ENCODE measurements at places on chromosomes 3 and 15.

DNA sequence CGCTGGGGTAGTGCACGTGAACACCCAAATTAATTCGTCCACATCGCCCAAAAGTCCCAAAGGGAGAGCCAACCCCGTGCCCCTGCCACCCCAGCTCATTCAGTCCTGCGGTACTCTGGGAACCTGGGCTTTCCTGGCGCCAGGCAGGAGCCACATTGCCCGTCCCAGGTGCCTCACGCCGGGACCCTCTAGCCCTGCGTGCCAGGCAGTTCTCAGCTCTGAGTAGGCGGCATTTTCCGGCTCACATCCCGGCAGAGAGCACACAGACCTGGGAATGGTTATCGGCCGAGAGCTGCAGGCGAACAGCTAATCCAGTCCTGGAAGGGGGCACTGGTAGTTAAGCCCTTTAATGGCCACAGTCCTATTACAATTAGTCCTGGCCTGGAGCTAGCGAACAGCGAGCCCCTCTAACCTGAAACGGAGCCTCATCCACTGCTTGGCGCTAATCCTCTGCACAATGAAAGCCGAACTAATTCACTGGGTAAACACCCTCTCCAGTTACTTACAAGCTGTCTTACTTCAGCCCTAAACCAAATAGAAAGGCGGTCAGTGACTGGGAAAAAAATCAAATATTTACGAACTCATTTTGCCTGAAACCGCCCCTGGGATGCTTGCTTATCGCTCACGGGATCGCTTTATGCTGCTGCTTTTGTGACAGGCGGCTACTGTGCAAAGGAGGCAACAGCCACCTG is 254.6 kb upstream of the SOX14 start:
- DNase-seq: no peak

GRCh38 chr3:184769382-184770170 is 42.4 kb upstream of the VPS8 start:
- DNase-seq: no peak

DNA sequence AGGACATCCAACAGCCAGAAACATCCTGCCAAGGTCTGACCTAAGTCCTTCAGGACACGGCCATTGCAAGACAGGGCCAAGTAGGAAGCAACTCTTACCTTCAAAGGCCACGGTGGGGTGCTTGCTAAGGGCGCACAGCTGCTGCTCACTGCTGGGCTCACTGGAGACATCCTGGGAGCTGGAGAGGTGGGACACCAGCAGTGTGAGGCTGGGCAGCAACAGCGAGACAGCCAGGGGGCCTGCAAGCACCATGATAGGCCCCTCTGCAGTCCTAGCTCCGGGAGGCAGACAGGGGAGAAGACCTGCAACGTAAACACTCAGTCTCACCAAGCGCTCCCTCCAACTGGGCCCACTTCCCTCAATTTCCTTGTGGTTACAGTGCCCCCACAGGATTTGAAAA is 79.2 kb downstream of the SEMA5B start:
- no peak for DNase-seq

DNA sequence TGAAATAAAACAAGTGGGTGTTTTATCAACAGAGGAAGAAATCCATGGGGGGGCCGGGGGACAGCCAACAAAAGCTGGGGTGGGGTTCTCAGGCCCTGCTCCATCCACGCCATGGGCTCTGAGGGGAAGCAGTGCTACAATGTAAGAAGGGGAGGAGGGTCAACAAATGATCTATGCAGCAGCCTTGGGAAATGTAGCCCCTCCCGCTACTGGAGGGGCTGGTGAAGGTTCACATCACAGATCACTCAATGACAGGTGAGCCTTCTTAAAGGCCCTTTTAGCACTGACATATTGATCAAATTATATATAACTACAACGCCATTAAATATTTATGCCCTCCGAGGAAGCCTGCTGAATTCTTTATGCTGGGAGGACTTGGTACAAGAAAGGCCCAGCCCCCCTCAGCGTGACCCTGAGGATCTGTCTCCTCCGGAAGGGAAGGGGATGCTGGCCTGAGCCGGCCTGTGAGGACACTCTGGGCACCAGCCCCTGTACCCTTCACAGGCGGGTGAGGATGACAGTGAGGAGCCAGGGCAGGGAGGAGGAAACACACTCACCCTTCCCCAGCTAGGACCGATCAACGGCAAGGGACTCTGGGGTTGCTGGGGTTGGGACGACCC is 15.3 kb downstream of the TLE3 start:
- no peak for DNase-seq

GRCh38 chr3:104825116-104825515 is 541.6 kb upstream of the ALCAM start:
- no peak for DNase-seq

- DNase-seq: peak; percentile 45
These were observed 1.7 kb upstream of the HES1 start for GRCh38 chr3:194134231-194134756.

DNA sequence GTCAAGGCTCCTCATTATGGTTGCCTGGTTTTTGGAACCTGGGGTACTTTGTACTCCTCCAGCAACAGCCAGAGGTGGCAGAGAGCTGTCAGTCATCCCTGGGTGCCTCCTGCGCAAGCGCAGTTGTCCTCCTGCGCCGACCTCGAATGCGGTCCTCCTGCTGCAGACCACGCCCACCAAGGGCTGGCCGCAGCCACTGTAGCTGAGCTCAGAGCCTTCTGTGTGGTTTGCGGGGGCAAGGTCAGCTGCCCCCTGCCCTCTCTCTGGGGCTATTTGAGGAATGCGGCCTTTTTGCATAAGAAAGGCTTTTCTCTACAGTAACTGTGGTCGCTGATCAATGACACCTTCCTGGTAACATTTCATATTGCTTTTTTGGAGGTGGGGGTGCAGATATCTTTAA is 131.3 kb upstream of the SNRPN start:
- no peak for DNase-seq

DNA sequence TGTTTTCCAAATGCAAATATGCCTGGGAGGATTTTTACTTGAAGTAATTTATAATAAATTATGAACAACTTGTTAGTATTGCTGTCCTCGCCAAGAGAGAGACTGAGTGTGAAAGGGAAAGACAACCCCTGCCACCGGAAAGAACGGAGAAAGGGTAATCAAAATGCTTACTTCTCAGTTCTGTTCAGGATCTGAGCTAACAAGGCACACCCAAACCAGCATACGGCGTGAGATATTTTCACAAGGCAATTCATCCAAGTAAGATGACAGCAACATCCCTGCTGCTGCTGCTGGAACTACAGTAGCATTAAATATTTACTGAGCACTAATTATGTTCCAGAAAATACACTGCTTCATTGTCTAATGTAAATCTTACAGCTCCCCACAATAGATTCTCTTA is 96.1 kb downstream of the KBTBD8 start:
- DNase-seq: no peak

GRCh38 chr15:84797212-84797611 is 19.9 kb upstream of the ALPK3 start:
- no peak for DNase-seq

- no peak for DNase-seq
These were observed 395 bp downstream of the ZFAND6 start for GRCh38 chr15:80059786-80060355.

DNA sequence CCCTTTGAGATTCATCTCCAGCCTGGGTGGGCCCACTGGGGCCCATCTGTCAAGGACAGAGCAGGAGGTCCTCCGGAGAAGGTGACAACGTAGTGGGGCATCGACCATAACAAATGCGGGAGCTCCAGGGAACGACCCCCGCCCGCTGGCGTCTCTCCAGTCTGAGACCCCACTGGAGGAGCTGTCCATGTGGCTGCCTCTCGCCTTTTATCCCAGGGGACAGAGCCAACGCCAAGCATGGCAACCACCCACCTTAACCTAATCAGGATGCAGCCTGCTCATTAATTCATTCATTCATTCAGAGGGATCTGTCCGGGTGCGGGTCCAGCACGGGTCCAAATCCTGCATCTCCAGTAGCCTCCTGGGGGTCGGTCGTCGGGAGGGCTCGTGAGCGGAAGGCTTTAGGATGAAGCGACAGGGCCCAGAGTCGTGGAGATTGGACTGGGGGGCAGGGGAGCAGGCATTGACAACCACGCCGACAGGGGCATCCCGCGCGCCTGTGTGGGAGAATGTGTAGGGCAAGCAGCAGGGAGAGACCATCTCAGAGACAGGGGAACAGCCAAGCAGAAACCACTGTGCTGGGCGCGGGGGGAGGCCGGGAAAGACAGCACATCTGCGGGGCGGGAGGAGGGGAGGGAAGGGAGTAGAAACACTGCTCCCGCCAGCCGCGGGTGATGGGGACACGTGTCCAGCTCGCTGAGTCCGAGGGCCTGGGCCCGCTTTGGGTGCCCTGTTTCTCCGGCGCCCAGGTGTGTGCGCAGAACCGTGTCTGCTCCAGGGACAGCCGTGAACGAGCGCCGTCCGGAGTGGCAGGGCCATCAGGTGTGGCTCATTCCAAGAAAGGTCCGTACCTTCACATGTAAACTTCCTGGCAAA is 1.9 kb downstream of the PIGZ start:
- no peak for DNase-seq

DNA sequence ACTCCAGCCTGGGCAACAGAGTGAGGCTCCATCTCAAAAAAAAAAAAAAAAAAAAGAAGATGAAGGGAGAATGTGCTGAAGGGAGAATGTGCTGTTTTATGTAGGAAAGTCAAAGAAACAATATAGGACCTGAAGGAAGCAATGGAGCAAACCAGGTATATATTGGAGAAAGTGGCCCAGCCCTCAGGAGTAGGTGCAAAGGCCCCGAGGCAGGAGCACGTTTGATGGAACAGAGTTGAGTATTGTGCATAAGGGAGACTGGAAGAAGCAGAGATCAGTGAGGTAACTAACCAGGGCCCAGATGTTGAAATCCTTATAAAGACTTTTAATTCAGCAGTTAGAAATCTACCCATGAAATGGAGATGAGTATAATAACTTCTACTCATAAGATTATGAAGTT is 79.6 kb downstream of the MAP2K5 start:
- no peak for DNase-seq

- DNase-seq: no peak
These were observed 87.9 kb downstream of the PLXNA1 start for GRCh38 chr3:127070776-127071175.

- DNase-seq: no peak
These were observed 533 bp upstream of the SMAD3 start for GRCh38 chr15:67064607-67065530.

DNA sequence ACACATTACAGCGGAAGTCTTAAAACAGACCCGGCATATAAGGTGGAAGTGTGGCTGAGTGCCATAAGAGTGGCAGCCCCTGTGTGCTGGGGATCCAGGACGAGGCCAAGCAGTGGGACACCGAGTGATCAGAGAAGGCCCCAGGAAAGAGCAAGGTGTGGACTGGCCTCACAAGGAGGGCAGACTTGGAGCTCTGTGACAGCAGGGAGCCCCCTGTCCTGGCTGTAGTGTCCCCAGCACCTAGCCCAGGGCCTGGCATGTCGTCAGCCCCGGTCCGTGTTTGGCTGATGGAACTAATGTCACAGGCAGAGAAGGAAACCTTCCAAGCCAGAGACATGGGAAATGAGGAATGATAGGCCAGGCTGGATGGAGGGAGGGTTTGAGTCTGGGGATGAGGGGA is 4.8 kb downstream of the PDIA5 start:
- no peak for DNase-seq

- no peak for DNase-seq
These were observed 113.4 kb downstream of the OXNAD1 start for GRCh38 chr3:16378415-16378814.

GRCh38 chr3:513301-513700 is 316.7 kb downstream of the CHL1 start:
- DNase-seq: no peak

GRCh38 chr3:143786219-143787191 is 61.8 kb downstream of the SLC9A9 start:
- DNase-seq: no peak

GRCh38 chr3:28634019-28634418 is 285.4 kb upstream of the AZI2 start:
- DNase-seq: no peak

DNA sequence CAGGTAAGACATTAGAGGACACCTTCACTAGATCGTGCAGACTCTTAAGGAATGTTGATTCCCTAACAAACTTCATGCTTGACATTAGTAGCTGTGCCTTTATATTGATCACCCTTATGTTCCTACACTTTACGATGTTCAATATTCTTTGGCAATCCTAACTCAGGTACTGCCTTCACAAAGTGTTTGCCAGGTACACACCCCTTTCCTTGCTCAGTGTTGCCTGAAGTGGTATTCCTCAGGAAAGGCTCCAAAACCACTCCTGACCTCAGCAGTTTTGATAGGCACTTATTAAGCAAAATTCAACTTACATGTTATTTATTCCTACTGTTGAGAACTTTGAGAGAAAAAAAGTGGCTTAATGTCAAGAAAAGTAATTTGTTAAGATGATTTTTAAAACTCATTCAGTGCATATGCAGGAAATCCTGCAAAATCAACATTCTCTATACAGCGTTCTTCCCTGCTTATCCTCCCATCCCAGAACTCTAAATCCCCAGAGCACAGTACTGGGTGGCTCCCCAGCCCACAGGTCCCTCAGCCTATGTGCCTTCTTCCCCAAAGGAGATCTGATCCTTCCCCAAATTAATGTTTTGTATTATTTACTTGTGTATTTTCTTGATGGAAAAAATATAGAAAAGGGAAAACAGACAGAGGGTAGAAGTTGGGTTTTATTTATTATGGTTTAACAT is 260.7 kb downstream of the MECOM start:
- DNase-seq: no peak

DNA sequence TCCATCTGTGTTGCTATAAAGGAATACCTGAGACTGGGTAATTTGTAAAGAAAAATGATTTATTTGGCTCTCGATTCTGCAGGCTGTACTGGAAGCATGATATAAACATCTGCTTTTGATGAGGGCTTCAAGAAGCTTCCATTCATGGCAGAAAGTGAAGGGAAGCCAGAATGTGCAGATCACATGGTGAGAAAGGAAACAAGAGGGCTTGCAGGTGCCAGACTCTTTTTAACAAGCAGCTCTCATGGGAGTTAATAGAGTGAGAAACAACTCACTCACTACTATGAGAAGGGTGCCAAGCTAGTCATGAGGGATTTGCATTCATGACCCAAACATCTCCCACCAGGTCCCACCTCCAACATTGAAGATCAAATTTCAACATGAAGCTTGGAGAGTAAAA is 247.2 kb downstream of the ZIC4 start:
- DNase-seq: no peak

GRCh38 chr3:81470524-81471278 is 290.7 kb downstream of the GBE1 start:
- no peak for DNase-seq

DNA sequence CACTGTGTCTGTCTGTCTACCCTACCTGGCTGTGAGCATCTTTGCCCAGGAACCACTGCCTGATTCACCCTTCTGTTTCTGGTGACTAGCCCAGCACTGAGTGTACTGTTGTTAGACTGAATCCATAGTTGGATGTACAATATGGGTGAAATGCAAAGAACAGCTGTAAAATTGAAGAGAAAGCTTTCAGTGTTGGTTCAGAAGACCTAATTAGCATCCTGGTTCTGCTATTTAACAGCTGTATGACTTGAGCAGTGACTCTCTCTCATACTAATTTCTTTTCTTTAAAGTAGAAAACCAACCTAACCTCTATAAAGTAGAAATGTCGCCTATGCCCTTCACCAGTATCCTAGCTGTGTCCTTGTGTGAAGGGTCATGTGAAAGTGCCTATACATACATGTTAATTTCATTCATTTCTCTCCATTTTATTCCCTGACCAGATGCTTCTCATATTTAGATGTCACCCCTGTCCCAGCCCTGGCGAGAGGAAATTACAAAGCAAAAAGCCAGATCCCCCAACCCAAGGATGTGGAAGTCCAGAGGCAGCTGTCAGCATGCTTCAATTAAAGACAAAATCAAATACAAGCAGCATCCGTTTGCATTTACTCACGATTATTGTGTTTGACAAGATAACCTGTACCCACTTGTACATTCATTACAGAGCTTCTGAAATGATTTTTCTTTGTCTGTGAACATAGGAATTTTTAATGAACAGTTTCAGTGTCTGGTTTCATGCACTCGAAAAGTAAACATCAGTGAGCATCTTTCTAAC is 305.7 kb upstream of the ICE2 start:
- DNase-seq: no peak
